ENCODE measurements at places on chromosomes 6 and 20.

DNA sequence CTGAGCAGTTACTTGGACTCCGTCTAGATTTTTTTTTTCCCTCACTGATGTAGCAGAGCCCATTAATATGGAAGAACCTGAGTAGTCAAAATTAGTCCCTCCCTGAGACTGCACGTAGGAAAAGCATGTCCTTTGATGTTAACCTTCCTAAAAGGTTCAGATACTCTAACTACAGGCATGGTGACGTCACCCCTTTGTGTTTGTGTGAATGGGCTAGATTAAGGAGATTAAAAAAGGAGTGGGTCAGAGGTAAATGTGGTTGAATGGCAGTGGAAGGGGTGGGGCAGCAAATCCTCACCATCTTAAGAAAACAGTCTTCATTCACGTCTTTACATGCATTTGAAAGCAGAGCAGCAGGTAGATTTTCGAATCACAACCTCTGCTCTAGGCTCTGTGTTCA, 521.1 kb downstream of the TFAP2B start:
- no peak for DNase-seq

GRCh38 chr6:84568971-84569370, 195.4 kb downstream of the TBX18 start:
- no peak for DNase-seq

GRCh38 chr6:78578430-78578829, 288.9 kb upstream of the IRAK1BP1 start:
- DNase-seq = no peak

DNA sequence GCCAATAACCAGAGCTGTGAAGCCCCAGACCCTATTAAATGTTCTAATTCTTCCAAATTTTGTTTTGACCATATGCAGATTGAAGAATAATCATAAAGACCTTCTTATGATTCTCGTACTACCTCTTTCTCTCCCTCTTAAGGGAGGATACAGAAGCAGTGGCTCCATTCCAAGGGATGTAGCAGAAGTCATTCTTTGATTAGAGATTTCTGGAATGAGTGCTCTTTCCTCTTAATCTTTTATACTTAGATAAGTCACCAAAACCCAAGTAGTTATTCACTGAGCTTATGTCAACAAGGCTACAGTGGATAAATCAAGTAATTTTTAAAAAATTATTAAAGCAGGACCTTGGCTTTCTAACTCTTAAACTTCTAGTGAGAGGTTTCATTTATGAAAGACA, 266.0 kb upstream of the STXBP5 start:
- DNase-seq = no peak

DNA sequence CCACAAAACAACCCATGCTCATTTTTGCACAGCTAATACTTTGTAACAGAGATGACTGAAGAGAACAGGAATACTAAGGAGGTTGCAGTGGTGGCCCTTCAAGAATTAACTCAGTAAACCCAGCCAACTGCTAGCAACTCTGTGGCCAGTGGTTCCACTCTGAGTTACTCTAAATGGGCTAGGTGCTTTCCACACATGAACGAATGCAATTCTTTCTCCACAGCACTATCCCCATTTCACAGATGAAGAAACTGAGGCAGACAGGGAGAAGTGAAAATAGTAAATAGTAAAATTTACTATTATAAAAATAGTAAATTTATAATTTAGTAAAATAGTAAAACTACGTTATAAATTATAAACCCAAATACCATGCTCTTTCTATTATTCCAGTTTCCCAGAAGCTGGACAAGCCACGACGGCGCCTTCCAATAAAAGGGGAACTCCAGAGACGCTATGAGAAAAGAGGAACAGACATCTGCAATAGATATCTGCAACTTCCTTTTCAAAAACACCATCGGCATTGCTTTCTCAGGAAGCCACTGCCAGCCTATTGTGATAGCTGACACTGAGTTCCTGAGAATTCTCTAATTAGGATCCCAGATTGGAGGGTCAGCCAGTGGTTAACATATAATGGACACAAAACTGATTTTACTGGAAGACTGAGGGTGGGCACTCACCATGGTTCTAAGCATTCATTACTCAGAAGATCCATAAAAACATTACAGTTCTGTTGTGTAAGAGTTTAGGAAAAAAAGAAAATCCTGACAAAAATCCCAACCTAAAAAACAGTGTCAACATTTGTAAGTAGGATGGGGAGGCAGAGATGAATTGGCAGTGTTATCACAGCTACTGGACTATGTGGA, 16.2 kb downstream of the FKBP1A start:
- DNase-seq = no peak

DNA sequence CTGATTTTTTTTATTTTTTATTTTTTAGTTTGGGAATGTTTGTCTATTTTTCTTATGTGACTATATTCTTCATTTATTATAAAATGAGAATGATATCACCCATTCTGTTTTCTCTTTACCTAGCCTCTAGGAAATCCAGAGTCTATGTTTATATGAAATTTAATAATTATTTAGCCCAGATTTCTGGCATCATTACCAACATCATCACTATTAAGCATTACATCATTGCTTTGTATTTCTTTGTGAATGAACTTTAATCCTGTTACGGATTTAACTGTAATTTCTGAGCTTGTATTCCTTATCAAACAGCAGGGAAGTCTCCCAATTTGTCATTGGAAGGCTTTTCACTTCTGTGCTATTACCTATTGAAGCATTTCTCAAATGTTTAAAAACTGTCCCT, 72.7 kb upstream of the NOX3 start:
- DNase-seq = no peak

DNA sequence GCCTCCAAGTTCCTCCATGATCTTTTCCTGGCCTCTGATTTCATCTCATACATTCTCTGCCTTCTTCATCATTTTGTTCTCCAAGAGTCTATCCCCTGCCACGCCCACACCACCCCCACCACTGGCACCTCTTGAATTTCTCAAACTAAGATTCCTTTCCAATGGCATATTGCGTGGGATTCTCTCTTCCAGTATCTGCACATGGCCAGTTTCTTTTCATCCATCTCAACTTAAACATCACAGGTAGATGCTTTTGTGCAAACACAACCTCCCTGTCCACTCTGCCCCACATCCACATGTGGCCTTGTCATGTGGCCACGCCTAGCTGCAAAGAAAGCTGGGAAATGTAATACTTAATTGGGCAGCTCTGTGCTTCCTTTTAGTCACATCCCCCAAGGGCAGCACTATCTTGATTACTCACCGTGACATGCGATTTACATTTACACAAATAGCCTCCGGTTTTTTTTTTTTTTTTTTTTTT, 33.4 kb upstream of the ZMYND8 start:
- no peak for DNase-seq

DNA sequence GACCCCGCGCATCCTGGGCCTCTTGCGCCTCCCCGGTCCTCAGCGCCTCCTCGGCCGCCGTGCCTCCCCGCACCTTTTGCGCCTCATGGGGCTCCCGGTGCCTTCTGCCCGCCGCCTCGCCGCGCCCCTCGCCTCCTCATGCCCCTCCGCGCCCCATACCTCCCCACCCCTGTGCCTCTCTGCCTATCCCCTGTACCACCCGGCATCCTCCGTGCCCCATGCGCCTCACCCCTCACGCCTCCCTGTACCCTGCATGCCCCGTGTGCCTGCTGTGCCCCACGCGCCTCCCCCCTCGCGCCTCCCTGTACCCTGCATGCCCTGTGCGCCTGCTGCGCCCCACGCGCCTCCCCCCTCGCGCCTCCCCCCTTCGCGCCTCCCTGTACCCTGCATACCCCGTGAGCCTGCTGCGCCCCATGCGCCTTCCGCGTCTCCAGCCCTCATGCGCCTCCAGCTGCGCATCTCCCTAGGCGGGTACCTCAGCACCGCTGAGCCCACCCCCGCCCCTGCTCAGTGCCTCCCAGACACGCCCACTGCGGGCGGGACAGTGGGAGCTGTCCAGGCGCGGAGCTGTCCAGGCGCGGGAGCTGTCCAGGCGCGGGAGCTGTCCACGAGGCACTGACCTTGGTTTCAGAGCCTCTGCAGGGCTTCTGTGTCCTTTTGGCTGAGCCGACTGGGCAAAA, 37.1 kb downstream of the IGF2R start:
- no peak for DNase-seq

DNA sequence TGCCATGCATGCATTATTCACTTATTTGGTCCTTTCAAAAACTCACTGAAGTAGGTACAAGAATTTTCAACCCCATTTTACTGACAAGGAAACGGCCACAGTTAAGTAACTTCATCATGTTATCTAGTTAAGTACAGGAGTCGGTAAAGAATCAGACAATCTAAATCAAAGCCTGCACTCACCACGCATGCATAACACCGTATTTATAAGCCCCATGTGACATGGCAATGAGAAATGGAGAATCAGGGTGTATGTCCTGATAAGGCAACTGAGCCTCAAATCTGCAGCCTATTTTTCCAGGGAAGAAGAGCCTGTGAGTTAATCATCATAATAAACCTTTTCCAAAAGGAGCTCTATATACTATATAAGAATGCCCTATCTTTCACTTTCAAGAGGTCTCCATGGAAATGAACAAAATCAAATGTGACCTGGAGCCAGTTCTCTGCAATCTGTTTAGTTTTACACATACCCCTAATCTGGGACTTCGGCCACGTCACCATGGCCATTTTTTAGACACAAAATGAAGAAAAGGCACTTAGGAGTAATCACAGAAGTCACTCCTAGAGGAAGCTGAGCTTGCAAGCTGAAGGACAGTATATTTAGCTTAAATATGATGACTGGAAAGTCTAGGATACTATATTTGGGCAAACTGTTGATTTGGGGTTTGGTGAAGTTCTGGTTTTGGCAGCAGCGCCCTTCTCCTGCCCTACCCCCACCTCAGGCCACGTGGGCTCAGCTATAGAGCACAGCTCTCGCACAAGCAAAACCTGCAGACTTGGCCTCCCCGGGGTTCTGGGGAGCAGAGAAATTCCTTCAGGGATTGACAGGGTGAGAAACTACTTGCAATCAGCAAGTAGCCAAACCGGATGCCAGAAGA, 19.2 kb downstream of the TRAM2 start:
- DNase-seq = no peak

DNA sequence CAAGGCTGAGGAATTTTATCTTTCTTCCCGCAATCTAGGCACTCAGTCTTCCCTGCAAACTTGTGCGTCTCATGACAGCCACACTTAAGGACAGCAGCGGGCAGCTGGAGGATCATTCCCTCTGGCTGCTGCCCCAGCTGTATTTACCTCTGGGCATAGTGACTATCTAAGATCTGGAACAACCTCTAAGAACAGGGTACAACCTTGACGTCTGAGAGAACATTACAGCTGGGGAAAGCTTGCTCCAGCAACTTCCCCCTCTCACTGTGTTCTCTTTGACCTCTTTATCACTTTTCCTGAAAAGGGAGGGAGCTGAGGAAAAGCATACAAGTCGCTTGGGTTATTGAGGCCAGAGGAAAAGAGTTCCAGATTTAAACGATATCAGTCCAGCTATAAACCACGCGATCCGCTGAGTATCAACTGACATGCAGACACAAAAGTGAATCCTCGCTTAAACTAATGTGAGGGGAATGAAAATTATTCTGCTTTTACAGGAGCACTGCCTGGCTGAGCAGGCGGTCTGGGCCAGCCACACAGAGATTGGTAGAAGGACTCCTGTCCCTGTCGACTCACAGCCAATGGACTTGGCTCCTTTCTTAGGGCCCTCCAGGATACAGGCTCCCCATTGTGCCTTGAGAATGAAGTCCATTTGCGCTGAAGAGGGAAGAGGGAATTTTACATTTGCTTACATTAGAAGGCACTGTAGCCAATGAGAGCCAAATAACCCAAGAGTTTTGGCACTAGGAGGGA, 153.3 kb downstream of the QRSL1 start:
- DNase-seq = no peak

- no peak for DNase-seq
These were observed 262.2 kb upstream of the TAB2 start for GRCh38 chr6:149055195-149055899.

GRCh38 chr20:59515013-59515905, 89.1 kb upstream of the PHACTR3 start:
- no peak for DNase-seq

- DNase-seq = no peak
These were observed 14.4 kb downstream of the TNFAIP3 start for GRCh38 chr6:137881522-137881886.

GRCh38 chr20:11716239-11716944, 201.3 kb upstream of the BTBD3 start:
- no peak for DNase-seq

DNA sequence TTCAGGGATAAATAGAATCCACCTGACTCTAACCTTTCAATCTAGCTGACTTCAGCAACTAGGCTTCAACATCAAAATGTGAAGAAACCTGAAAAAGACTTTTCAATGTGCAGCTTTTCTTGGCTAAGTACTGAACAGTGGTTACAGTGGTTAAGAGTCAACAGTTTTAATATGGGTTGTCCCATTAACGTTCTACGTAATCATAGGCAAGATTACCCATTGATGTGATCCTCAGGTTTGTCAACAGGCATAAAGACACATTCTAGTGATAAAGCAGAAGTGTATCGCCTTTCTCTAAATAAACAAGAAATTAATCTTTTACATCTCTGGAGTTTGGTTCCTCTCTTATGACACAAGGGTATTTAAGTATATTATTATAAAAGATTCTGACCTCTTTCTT, 154.1 kb upstream of the RUNX2 start:
- DNase-seq = no peak

- DNase-seq = no peak
These were observed 131.6 kb downstream of the GMPR start for GRCh38 chr6:16369989-16370388.
